DMS153 (cell line): ENCODE measurements at places on chromosomes 3 and 15.

GRCh38 chr3:158221426-158221825 is 111.5 kb downstream of the RSRC1 start:
- no peak for DNase-seq

DNA sequence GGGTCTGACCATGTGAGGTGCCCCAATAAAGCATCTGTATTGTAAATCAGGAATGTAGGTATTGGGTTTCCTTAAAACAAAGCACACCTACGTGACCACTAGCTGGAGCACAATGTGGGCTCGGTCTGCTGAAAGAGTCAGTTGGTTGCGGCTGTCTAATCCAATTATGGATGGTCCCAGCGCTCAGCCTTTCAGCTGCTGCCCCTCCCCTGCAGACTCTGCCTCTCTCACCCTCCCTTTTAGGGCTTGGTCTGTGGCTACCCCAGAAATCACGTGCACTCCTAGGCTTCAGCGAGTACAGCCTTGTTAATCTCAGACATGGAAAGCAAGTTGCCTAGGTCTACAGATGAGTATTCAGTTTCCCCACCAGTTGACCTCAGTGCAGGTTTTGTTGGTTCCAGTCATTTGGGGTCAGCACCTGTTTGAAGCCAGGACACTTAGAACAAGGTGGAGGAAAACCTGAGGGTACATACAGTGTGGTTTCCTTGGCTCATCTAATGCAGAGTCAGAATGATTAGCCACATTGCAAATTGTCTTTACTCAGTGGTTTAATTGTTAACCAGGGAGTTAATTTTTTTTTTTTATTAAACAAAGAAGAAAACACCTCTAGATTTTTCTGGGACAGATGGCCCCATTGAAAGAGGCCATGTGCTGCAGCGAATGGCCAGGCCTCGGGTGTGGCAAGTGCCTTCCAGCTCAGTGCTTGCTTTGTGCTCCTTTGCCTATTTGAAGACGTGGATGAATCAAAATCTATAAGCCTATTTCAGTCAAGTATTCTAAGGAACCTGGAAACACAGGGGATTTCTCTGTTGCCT is 137.7 kb downstream of the IGF1R start:
- no peak for DNase-seq

GRCh38 chr3:183958775-183959174 is 58.9 kb downstream of the ABCC5 start:
- DNase-seq = no peak

- DNase-seq = no peak
Observed at GRCh38 chr3:36681867-36682266, 82.5 kb downstream of the DCLK3 start.

GRCh38 chr3:141289228-141289772 is 57.7 kb downstream of the PXYLP1 start:
- no peak for DNase-seq

DNA sequence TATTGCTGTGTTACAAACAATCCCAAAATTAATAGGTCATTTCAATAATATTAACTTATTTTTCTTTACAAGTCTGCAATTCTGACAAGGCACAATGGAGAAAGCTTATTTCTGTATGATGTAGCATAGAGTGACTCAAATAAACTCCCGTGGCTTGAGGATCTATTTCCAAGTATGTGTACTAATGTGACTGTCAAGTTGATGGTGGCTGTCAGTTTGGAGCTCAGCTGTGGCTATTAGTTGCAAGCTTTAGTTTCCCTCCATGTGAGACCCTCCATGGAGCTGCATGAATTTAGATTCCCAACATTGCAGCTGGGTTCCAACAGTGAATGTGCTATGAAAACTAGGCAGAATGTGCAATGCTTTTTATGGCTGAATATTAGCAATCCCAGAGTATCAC is 515.5 kb upstream of the GBE1 start:
- no peak for DNase-seq

DNA sequence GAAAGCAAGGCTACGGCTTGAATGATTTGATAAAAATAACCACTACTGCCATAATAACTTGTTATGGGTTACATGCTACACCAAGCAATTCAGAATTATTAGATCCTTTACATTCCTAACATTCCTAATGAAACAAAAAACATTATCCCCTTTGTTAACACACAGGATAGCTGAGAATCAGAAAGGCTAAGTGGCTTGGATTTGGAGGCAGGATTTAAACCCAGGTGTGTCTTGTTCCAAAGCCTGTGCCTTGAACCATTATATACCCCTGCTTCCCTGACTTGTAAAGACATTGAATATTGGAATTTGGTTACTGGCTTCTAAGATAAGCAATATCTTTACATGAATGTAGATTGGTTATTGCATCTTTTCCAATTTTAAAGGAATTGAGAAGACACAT is 417.1 kb upstream of the GOLIM4 start:
- no peak for DNase-seq

DNA sequence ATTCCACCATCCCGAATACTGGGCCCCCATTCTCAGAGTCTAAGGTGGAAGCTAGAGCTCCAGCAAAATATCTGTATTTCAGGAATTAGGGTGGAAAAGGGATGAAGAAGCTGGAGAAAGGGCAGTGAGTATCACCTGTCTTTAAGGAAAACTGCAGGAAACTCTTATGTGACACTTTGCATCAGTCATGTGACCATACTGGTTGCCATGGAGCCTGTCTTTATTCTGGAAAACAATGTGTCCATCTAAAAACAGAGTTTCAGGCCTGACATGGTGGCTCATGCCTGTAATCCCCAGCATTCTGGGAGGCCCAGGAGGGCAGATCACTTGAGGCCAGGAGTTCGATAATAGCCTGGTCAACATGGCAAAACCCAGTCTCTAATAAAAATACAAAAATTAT is 52.9 kb upstream of the FSIP1 start:
- DNase-seq = no peak

DNA sequence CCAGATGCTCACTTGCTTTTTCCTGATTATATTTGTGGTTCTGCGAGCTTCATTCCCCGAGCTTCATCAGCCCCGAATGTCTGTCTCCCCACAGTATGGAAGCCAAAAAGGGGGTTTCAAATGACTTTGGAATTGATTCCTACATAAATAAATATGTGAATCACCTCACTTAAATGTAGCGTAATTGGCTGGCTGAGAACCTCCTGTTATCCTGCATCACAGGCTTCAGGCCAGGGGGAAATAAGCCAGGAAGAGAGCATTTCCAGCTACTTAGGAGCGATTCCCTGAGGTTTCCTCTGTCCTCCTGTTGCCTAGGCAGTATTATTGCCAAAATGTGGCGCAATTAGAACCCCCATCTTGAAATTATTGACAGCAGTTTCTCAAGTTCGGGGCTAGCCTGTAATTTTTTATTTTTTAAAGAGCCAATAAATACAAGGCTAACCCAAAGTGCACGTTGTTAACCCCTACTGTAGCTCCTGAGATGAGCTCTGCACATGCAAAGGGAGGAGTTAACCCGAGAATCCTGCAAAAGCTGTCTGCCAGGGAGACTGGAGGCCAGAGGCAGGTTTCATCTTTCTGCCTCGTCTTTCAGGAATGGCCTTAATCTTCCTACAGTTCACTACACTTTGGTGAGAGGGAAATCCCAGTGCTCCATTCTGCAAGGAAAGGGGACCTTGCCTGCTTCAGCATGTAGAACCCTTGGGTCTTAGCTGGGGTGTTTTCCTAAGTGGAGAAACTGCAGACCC is 148.2 kb downstream of the ADAMTS9 start:
- no peak for DNase-seq

- no peak for DNase-seq
Observed at GRCh38 chr3:69032142-69032541, 18.7 kb upstream of the EOGT start.

DNA sequence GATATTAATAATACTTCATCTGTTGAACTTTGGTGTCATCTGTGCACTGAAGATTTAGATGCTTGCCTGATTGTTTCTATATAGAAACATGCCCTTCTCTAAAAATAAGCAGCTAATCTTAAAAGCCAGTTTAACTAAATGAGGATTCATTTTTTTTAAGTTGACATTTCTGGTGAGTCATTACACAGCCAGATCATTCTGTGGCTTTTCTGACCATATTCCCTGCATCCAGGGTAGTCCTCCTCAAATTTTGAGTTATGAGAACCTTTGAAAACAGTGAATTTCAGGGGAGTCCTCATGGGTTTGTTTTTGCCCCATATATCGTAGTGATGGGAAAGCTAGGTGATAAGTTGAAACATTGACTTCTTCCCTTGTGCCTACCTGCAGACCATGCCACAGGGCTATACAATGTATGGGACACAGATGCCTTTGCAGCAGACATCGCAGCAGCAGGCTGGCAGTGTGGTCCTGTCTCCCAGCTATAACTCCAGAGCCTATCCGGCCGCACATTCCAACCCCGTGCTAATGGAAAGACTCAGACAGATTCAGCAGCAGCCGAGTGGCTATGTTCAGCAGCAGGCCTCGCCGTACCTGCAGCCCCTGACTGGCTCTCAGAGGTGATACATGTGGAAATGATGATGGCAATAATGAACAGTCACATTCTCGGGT is 26.5 kb upstream of the P2RY12 start:
- no peak for DNase-seq

DNA sequence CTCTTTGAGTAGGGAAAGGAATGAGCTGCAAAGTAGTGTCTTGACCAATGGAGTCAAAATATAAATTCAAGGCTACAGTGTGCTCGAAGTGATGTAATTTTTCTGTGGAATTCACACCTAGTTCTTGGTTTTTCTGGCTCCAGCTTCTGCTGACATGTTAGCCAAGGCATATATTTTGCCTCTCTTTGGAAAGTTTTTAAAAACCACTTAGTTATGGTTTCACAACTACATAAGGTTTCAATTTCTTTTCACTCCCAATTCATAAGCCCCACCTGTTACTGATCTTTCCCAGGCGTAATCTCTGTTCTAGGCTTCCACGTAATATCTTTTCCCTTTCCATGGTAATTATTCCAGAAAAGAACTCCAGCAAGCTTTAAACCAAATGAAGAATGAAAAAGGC is 46.9 kb downstream of the GADL1 start:
- no peak for DNase-seq

GRCh38 chr3:124398594-124398993 is 331.7 kb upstream of the UMPS start:
- DNase-seq = no peak

DNA sequence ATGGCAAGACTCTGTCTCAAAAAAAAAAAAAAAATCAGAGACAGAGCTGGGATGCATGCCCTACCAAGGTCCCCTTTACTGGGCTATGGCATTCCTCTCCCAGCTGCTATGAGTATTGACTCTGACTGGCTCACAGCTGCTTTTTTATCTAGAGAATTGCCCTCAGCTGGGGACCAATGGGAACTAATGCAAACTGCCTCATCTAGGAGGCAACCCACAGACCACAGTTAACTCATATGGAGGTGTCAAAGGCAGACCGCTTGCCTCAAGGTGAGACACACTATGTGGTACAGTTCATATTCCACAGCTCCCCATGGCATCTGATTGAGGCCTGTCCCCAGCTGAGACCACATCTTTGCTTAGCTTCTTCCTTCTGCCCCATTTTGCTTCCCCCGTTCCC is 183.5 kb upstream of the EOMES start:
- DNase-seq = no peak

GRCh38 chr15:74545776-74546656 is 5.0 kb downstream of the ARID3B start:
- DNase-seq = peak; percentile 90

- DNase-seq = no peak
Observed at GRCh38 chr3:179476215-179476614, 24.9 kb upstream of the GNB4 start.
